ENCODE measurements at places on chromosomes 2 and 18. TPM values are rescaled to one million over a fixed set of nuclear protein-coding genes. Genes with fewer than 3 reads are reported as not detected.
A peak's percentile ranks its signal among the peaks of the same experiment; 100 is the strongest.

The FAM124B gene
- polyA plus RNA-seq = 2.1 TPM

The LINC00305 gene
- 3.1 TPM for polyA plus RNA-seq

The TSPYL6 gene
- 0.29 TPM for polyA plus RNA-seq

The PROKR1 gene
- polyA plus RNA-seq = 0.62 TPM

The MROH2A gene
- polyA plus RNA-seq = 0.40 TPM

The NAT8 gene
- polyA plus RNA-seq = 18.8 TPM

The TIA1 gene
- polyA plus RNA-seq = 439 TPM

The TUBA3D gene
- 0.29 TPM for polyA plus RNA-seq

- no peak for DNase-seq
Measured at GRCh38 chr2:237408335-237409000, 5.5 kb downstream of the COL6A3 start.

- DNase-seq = no peak
Measured at GRCh38 chr2:61984682-61985081, 79.2 kb downstream of the COMMD1 start.

DNA sequence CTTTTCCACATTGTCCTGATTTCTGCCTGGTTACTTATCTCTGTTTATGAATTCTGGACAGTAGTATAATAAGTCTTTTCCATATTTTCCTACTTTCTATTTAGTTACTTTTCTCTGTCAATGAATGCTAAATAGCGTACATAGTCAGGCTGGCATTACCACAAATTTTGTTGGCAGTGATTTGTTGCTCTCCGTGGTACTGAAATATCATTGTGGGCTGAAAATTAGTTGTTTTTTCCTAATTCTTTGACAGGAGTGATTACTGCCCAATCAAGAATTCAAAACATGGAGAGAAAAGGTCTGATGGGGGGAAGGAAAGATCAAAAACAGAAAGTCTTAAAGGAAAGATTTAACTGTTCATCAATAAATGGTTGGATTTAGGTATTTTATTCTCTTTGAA lies 7.7 kb upstream of the GALNT13 start:
- DNase-seq = no peak

DNA sequence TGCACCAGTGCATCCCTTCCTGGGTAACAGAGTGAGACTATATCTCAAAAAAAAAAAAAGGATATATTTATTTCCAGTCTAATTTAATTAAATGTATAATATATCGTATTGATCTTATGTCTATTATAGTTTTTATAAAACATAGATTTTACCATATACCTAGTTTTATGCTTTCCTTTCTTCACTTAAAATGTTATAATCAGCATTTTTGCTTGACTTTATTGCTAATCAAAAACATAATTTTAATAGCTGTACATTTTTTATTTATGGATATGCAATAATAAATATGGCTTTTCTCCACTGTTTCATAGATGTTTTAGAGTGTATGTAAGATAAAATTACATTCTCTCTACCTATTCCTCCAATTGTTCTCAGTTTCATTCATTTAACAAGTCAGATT lies 958.0 kb downstream of the EPHA4 start:
- no peak for DNase-seq

DNA sequence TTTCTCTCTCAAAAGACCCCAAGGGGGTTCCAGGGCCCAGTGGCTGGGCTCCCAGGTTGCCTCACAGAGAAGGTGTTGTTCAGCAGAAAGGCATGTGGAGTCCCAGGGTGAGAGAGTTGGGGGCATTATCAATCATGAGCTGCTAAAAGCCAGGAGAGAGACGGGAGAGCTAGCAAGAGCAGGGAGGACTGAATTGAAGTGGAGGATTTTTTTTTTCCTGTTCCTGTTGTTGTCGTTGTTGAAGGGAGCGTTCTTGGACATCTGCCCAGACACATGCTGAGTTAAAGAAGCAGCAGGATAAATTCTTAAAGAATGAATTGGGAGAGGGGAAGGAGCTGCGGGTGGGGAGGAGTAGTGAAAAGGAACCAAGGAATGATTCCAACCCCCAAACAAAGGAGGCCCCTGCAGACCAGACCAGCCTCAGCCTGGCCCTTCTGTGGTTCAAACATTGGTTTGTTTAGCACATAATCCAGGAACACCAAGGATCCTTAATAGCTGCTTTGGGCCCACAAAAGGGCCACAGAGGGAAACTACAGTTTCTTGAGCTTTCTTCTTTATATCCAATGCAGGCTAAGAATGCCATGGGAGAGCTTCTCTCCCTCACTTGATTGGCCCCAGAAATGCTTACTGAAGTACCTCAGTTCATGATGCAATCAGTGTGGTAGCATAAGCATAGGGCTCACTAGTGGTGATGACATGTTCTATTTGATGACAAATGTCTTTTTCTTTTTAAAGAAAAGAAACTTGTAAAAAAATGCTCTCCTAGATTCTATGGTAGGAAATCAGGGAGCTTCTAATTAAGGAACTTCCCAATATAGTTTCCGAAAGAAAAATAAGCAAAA lies 146.0 kb downstream of the SETBP1 start:
- peak; percentile 75 for DNase-seq

DNA sequence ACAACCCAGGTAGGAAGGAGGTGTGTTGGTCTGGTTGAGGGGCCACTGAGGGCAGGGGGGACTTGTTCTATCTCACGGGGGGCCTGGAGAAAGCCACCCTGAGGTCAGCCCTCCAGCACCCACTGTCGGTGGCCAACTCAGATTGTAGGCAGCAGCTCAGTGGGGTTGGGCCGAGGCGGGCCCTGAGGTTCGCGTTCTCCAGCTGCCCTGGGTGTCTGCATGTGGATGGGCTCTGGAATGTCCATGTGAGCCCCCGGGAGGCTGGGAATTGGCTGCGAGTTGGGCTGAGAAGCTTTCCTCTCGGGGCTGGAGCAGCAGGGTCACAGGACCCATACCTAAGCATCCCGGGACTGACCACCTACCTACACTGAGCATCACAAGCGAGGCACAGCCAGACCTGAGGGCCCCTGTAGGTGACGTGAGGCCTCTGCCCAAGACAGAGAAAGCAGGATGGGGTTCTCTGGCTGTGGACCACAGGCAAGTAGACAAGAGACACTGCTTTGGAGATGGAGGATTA lies 70.3 kb upstream of the HAAO start:
- no peak for DNase-seq

DNA sequence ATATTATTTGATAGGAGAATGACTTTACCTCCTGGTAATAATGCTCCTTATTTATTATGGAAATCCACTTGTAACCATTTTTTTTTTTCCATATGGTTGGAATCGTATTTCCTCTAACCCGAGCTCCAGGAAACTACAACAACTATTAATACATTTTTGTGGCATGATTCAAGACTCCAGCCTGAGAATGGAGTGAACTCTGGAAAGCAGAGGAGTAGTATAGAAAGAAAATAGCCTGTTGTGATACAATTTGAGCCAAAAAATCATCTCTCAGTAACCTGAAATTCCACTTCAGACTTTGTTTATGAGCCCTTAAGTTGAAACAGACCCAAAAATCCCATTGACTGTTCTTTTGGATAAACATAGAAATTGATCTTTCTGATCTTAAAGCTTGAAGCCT lies 921.1 kb downstream of the SOCS6 start:
- no peak for DNase-seq

- DNase-seq = no peak
Measured at GRCh38 chr2:51976623-51977022, 944.7 kb upstream of the NRXN1 start.

DNA sequence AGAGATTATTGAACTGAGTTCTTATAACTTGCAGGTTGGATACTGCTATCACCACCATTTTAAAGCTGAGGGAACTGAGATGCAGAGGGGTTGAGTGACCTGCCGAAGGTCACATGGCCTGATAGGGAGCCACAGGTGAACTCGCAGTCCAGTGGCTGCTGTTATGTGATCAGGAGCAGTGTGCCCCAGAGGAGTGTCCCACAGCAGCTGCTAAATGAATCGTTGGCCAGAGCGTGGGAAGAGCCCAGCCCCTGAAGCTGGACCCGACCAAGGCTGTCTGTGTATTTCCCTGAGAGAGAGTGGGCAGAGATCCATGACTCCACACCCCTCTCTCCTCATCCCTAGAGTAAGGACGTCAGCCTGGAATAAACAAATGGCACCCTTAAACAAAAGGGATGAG lies 26.7 kb upstream of the PRLH start:
- DNase-seq = no peak

- no peak for DNase-seq
Measured at GRCh38 chr2:159755788-159756187, 42.2 kb downstream of the CD302 start.

DNA sequence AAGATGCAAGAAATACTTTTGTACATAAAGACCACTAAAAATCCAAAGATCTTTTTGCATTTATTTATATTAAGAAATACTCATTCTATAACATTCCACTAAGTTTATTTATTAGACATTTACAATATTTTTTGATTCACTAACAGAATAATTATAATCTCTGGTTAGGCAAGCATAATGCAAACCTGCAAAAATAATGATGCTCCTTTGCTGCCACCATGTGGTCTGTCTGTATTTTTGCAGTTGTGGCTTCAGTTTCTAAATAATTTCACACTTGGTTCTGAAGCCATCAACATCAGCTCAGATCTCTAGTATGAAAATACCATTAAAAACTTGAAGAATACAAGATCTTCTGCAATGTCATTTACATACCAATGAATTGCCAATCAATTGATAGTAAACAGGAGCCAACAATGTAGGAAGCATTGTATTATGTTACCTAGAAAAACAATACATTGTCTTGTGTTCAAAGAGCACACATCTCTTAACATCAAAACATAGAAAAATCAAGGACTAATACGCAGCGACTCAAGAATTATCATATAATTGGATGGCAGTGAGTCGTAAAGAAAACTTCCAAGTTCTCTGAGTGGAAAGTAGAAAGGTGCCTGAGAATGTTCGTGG lies 28.8 kb upstream of the WDR75 start:
- peak; percentile 25 for DNase-seq

- no peak for DNase-seq
Measured at GRCh38 chr2:100814453-100814852, 5.5 kb upstream of the NPAS2 start.

DNA sequence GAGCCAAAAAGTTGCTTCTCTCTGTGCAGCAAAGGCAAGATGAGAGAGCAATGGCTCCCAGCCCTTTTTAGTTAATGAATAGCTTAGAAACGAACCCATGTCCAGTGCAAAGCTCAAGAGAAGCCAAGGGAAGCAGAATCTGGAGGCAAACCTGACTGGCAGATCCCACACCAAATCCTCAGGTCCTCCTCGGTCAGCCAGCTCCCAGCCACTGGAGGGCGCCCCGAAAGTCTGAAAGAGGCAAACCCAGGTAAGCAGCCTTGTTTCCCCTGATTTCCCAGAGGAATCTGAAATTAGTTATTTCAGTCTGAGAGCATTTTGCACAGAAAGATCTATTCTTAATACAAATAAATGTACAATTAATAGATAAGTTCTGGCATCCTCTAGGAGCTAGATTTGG lies 71.3 kb upstream of the PID1 start:
- no peak for DNase-seq

DNA sequence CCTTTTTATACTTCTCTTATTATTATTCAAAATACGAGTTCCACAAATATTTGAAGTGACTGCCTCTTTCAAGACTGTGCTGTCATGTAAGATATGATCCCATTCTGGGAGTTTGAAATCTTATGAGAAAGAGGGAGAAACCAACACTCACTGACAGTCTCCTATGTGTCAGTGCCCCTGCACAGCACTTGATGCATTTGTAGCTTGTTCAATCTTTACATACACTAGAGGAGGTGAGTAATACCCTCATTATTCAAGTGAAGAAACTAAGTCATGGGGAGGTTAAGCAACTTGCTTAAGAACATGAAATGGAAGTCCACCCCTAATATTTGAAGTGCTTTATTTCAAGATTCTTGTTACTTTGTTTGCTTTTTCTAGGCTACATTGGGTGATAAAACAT lies 459.5 kb upstream of the FANCL start:
- DNase-seq = no peak

GRCh38 chr2:179355881-179356280 lies 91.2 kb upstream of the SESTD1 start:
- no peak for DNase-seq

- peak; percentile 24 for DNase-seq
Measured at GRCh38 chr2:196925768-196926561, 542 bp downstream of the PGAP1 start.

DNA sequence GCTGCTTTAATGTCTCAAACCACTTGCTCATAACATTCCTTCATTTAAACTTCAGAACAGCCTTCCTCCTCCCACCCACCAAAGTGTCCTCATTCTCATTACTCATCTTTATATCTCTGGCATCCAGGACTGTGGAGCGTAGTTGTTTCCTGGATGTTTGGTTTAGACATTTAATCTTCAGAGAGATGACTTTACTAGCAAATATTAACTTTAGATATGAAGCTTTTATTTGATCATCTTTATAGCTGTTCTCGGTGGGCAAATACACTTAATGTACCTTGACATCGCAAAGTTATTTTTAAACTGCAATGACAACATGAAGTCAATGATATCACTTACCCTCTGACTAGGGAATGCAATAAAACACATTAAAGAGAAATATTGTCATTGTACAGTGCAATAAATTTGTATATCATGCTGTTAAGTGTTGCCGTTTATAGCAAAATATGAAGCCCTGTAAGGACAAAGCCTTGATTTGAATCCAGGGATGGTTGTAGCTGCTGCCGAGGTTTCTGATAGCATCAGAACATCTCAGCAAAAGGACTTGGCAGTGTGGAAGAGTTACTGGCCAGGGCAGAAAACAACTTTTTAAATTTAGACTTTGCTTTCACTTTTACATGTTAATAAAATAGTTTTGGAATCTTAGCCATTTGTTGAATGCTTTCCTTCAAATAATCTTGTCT lies 4.6 kb upstream of the LAMA3 start:
- DNase-seq = no peak

- no peak for DNase-seq
Measured at GRCh38 chr2:98442488-98442887, 2.2 kb upstream of the INPP4A start.
